ENCODE measurements at places on chromosomes 6 and 20.

DNA sequence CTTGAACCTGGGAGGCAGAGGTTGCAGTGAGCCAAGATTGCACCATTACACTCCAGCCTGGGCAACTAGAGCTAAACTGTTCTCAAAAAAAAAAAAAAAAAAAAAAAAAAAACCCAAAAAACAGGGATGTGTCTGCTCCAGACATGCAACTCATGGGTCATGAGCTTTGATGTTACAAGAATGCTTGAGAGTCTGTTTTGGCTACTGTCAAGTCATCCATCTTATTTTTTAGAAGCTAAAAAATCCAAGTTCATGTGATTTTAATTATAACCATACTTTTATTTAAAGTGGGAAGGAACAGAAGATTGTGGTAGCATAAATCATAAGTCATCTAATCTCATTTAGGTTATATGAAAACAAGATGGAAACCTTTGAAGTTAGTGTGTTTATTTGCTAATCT is 120.6 kb downstream of the PDE7B start:
- DNase-seq, result no peak

- DNase-seq, result no peak
Measured at GRCh38 chr6:116512111-116512559, 696 bp downstream of the CALHM5 start.

DNA sequence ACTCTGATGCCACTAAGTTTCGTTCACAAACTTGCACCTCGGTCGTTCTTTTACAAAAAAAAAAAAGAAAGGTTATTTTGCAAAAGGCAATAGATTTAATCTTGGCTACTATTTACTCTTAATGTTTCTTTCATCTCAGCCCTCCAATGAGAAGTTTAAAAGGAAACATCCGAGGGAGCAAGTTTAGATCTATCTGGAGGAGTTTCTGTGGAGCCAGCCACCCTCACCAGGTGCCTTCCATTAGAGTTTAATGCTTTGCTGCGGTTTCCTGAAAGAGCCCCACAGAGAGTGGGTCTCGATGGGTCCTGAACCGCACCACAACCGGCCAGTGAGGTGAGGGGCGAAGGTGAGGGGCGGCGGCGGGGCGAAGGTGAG is 632 bp downstream of the PRKN start:
- DNase-seq, result no peak

GRCh38 chr20:3648951-3649350 is 14.2 kb downstream of the GFRA4 start:
- DNase-seq, result no peak

DNA sequence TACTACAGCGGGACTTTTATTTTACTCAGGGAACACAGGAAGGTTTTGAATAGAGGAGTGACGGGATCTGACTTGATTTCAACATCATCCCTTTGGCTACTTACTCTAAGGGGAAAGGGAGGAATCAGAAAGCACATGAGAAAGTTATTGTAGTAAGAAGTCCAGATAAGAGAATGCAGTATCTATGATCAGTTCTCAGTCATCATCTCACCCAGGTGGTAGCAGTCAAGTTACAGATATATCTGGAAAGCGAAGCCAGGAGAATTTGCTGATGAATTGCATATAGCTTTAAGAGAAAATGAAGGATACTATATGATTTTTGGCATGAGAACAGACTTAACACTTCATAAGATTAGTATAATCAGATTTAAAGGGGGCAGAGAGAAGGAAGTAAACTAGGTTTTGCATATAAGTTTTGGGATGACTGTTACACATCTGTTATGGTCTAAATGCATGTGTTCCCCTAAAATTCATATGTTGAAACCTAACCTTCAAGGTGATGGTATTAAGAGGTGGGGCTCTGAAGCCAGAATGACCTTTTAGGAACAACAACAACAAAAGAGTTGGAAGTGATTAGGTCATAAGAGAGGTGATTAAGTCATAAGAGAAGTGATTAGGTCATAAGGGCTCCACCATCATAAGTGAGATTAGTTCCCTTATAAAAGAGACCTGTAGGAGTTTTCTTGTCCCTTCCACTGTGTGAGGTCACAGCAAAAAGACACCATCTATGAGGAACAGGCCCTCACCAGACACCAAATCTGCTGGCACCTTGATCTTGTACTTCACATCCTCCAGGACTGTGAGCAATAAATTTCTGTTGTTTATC is 6.7 kb downstream of the RAD21L1 start:
- DNase-seq, result no peak

GRCh38 chr6:25008707-25009392 is 73.1 kb upstream of the RIPOR2 start:
- DNase-seq, result no peak

DNA sequence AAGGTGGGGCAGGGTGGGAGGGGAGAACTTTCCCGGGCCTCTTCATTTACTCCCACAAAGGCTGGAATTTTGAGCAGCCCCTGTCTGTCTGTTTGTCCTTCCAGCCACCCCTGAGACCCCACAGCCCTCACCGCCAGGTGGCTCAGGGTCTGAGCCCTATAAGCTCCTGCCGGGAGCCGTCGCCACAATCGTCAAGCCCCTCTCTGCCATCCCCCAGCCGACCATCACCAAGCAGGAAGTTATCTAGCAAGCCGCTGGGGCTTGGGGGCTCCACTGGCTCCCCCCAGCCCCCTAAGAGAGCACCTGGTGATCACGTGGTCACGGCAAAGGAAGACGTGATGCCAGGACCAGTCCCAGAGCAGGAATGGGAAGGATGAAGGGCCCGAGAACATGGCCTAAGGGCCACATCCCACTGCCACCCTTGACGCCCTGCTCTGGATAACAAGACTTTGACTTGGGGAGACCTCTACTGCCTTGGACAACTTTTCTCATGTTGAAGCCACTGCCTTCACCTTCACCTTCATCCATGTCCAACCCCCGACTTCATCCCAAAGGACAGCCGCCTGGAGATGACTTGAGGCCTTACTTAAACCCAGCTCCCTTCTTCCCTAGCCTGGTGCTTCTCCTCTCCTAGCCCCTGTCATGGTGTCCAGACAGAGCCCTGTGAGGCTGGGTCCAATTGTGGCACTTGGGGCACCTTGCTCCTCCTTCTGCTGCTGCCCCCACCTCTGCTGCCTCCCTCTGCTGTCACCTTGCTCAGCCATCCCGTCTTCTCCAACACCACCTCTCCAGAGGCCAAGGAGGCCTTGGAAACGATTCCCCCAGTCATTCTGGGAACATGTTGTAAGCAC is 46.0 kb upstream of the TTPAL start:
- no peak for DNase-seq

GRCh38 chr6:52510213-52510562 is 66.7 kb downstream of the TRAM2 start:
- DNase-seq, result no peak

DNA sequence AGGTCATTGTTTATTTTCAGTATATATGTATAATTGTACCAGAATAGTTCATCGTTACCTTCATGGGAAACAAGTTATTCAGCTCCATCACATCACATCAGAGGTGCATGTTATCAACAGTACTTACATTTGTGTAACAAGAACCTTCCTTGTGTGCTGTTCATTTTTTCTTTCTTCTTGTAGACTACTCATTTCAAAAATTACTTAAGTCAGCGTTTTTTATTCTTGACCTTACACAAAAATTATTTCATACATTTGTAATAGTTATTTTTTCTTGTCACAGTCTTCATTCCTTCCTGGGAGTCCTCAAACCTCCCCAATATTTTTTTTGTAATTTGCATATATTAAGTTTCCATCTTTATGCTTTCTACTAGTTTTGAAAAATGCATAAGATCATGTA is 725.7 kb upstream of the ADGRB3 start:
- DNase-seq, result no peak

- DNase-seq, result no peak
Measured at GRCh38 chr6:11370191-11371018, 137.9 kb upstream of the NEDD9 start.

DNA sequence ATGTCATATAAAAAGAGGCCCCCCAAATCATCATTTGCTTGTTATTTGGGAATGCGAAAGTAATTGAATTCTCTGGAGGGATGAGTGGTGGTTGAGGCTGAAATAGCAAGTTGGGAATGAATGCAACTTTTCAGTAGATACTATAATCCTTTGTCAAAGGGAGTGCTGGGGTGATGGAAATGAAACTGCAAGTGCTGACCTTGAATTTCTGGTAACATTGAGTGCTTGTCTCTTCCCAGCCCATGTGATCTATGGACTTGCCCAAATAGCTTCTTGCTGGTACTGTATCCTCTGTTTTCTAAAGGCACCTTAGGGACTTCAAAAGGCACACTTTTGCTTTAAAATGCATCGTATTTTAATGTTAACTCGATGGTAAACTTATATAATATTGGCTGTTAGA is 14.8 kb downstream of the PAQR8 start:
- DNase-seq, result no peak

DNA sequence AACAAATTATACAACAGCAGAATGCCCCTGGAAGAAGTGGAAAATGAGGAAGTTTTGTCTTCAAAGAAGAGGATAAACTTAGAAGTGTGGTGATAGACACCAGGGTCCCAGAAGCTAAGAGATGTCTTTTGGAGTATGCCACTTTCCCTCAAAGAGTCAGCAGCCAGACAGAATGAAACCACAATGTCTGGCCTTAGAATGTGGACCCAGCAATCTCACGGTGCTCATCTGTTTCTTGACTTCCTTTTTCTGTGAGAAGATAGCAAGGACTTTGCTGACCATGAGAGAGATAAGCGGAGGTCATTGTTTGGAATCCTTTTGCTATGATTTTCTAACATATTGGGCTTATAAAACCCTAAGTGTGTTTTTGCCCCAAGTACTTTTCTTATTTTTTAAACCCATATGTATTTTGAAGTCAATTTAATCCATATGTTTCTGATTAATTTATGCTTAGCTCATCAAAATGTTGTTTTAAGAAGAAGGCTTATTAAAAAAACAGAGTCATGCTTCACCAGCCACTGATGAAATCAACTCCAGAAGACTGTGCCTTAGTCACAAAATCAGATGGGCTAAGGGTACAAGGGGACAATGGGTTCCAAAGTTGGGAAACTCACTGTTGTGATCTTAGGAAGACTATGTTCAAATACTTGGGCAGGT is 451.2 kb upstream of the JAG1 start:
- DNase-seq, result no peak

DNA sequence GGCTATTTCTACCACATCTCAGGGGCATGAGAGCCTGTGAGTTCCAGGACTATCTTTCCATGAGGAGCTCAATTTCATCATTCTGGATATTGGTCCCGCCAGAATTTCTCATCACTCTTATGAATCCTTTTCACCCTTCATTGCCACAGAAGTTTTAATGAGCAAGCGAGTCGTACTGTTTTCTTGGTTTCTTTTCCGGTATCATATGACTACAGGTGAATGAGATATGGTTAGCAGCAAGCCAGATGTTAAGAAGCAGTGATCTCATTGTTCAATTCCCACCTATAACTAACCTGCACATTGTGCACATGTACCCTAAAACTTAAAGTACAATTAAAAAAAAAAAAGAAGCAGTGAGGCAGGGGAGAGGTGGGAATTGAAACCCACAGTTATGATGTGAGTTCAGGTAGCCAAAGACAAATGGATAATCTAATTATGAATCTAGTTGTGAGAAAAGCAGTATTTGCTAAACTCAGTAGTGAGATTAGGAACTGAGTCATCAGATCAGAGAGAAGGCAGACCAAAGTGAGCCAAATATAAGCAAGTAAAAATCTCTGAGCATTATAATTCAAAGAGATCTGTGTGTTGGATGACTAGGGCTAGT is 78.0 kb upstream of the ELOVL5 start:
- no peak for DNase-seq

DNA sequence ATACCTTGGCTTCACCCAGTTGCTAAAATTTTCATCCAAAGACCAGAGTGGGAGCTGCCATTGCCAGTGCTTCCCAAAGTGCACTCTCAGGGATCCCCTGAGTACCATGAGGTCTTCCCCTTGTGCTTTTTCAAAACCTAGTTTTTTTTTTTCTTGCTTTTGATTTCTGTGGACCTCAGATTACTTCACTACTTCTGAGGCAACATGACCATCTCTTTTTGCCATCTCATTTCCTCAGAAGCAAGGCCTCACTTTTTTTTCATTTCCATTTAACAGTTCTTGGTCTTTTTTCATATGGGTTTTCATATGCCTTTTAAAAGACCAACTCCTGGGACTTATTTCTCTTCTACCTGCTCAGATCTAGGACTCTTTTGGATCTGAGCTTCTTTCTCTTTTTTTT is 64.1 kb upstream of the MMS22L start:
- no peak for DNase-seq

DNA sequence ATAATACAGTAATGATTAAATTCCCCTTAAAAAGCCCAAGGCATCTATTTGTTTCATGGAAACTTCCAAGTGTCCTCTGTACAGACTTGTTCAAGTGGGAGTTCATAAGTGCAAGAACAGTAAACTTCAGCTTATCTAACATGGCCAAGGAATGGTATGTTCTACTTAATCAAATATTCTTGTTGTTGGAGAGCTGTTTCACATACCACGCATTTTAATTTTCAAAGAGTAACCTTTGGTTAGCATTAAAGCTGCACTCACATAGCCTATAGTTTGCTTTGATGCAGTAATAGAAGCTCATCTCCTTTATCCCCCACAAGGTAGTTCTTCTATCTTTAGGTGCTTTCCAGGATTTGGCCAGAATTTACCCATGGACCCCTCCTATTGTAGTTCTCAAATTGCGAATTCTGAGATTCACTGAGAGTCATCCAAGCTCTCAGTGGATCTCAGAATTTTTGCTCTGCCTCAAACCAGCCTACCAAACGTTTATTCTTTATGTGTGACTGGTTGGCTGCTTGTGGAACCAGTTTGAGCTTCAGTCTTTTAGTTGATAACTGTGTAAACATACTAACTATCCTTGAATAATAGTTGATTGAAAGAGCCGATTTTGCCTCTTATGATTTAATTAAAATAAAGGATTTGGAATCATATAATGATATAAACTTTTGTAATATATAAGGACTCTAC is 668.0 kb upstream of the FLRT3 start:
- no peak for DNase-seq

GRCh38 chr6:1908784-1909183 is 299.1 kb downstream of the FOXC1 start:
- no peak for DNase-seq

GRCh38 chr20:4666001-4666479 is 55.7 kb upstream of the PRND start:
- DNase-seq, result no peak

- DNase-seq, result no peak
Measured at GRCh38 chr20:39850821-39851330, 838.2 kb downstream of the MAFB start.

DNA sequence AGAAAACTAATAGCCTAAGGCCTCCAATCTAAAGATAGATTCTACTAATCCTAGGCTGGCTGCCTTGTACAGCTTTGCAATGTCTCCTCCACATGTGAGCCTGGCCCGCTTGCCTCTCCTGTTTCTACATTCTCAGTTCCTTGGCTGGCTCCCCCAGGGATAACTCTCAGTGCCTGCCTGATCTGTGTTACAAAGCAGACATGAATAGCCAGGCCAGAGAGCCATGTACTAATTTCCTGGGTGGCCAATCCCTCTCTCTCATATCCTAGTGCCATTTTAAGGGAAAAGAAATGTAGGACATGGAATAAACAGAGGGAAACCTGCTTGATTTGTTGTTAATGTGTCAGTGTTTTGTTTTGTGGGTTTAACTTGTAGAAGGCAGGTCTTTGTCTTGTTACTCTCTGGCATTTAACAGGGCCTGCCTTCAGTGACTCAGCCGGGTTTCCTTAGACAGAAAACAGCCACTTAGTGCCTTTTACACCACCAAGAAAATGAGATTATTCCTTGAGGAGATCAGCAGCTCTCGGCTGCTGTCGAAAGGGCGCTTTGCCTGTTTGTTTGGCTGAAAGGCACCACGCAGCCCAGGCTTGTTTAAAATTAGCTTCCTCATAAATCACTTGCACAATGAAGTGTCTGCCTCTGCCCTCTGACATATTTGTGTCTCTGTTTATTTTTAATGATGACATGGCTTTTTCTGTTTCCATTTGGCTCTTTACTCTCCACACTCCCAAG is 702.7 kb downstream of the MAFB start:
- DNase-seq, result no peak

GRCh38 chr6:47009583-47009982 is 32.5 kb downstream of the ADGRF1 start:
- DNase-seq, result no peak

All from stimulated activated CD4-positive, alpha-beta T cell treated with anti-CD3 and anti-CD28 coated beads, TNF-alpha, amount 100 ng/mL, for 1 hour (primary cell).